ENCODE measurements at places on chromosomes 6 and 20.

DNA sequence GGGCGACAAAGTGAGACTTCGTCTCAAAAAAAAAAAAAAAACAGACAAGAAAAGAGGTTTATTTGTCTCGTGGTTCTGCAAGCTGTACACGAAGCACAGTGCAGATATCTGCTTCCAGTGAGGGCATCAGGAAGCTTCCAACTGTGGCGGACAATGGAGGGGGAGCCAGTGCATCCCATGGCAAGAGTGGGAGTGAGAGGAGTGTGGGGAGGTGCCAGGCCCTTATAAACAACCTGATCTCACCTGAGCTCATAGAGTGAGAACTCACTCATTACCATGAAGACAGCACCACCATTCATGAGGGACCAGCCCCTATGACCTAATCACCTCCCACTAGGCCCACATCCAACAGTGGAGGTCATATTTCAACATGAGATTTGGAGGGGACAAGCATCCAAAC lies 19.5 kb downstream of the RBM24 start:
- DNase-seq = no peak

DNA sequence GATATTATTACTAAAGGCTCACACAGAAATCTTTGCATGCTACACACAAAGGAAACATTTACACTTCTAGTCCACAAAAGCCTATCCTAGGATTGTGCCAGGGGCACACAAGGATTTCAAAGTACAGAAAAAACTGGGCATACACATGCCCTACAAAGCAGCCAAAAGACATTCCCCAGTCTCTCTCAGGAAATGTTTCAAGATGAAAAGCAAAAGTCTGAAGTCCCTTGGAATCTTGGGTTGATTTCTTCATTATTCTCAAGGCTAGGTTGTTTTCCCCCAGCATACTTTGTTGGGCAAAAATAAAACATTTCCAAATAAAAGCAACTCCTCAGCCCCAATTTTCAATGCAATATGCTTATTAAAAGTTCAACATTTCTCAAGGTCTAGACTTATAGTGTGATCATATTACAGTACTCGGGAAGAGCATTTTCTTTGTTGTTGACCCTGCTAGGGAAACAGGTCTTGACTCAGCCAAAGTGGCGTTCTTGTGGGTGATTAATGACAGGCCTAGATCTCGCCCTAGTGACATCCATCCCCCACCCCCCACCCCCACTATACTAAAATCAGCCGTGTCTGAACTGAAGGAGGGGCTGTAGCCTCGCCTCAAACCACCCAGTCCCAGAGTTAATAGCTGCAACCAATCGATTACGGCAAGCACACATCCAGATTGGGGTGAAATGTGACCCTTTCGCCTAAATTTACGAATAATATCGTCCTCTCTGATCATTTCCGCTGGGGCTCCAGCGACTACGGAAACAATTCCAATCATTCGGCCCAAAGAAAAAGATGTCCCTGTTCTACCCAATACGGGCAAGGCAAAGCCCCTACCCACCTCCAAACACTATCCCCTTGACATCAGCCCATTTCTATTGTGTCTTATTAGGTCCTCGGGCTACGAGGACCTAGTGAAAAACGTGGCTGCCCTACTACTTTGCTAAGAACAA lies 1.4 kb downstream of the AKIRIN2 start:
- no peak for DNase-seq

DNA sequence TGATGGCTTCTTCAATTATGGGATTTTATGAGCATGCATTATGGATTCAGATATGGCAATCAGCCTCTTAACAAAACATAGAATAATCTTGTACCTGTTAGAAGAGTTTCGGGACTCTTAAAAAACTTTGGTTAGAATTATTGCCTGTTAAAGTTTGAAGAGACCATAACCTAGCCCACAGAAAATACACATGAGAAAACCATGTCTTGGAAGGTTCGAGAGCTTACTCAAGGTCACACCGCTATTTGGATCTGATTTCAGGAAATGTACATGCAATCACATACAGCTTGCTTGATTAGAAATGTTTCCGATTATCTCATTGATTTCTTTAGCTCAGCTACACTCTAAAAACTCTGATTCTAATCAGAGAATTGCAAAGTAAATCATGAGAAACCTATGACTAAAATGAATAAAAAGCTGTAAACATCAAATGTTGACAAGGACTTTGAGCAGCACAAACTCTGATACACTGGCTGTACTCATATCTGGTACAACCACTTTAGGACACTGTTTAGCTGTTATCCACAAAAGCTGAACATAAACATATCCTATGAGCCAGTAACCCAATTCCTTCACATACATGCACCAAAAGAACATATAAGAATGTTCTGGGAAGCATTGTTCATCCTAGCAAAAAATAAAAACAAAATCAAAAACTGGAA lies 16.3 kb downstream of the STX7 start:
- no peak for DNase-seq

- no peak for DNase-seq
Measured at GRCh38 chr6:167558246-167559177, 233.6 kb downstream of the TTLL2 start.

- no peak for DNase-seq
Measured at GRCh38 chr6:136728976-136729515, 63.2 kb downstream of the MAP3K5 start.

DNA sequence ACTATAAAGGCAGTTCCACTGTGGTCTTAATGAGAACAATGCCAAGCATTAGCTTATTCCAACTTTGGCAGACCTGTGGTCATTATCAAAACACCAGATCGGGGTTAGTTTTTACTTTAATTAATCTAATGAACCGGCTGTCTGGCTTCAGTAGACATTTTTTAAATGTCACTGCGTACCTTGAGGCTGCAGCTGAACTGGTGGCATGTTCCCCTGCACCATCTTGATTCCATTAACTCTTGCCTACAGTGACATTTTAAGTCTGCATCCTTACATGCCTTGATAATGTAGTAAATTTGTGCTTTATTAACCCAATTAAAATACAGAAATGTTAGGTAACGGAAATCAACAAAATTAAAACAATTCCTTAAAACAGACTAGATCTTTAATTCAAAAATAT lies 127.0 kb downstream of the KIF16B start:
- no peak for DNase-seq

- no peak for DNase-seq
Measured at GRCh38 chr20:57243480-57244220, 22.8 kb downstream of the BMP7 start.

GRCh38 chr6:42820512-42821340 lies 38.9 kb downstream of the BICRAL start:
- no peak for DNase-seq

DNA sequence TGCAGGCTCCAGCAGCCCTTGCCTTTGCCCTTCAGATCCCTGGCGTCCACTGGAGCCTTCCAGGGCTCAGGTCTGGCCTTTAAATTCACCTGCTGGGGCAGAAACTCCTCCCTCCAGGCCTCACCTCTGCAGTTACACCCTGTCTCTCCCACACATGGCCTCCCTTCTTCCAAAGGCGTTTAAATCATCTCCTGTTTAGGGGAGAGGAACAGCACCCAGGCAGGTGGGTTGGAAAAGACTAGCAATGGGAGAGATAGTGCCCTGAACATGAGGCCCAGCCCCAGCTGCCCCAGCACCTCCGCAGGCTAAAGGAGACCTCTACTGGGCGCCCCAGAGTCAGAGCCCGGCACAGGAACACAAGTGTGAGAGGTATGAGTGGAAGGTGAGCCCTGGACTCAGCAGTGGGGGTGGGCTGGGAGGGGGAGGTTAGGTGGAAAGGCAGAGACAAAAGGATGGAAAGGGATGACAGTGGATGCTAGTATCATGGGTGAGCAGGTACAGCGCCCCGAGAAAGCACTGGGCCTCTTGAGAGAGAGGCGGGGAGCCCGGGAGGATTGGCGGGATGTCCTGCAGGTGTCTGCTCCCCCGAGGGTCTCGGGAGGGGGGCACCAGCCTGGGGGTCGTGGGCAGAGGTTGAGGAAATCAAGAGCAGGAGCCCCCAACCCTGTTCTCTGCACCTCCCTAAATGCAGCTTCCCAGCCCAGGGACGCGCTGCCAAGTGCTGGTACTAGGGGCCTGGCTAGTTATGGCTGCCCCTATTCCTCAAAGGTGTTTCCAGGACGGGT lies at the start of gene CST9:
Gene CST9, minus strand, starts transcription at position 51 of the 785 bp plus-strand sequence. CDS start 53 bp downstream, outside the sequence.
- DNase-seq = no peak

DNA sequence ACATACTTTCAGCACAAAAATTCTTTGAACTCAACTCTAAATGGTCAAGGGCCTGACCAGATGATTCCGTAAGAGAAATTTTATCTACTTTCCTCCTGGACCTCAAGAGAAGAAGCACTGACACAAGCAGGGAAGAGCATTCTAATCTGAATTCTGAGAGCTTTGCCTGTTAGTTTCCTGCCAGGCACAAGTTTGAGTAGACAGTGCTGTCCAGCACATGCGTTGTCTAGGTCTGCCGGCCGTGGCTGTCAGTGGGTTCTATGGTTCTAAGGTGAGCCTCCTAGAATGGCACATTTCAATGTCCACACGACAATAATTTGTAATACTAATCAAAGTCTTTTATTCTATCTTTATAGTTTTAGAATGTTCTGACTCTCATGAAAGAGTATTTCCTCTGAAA lies 91.9 kb downstream of the RFPL4B start:
- DNase-seq = no peak

DNA sequence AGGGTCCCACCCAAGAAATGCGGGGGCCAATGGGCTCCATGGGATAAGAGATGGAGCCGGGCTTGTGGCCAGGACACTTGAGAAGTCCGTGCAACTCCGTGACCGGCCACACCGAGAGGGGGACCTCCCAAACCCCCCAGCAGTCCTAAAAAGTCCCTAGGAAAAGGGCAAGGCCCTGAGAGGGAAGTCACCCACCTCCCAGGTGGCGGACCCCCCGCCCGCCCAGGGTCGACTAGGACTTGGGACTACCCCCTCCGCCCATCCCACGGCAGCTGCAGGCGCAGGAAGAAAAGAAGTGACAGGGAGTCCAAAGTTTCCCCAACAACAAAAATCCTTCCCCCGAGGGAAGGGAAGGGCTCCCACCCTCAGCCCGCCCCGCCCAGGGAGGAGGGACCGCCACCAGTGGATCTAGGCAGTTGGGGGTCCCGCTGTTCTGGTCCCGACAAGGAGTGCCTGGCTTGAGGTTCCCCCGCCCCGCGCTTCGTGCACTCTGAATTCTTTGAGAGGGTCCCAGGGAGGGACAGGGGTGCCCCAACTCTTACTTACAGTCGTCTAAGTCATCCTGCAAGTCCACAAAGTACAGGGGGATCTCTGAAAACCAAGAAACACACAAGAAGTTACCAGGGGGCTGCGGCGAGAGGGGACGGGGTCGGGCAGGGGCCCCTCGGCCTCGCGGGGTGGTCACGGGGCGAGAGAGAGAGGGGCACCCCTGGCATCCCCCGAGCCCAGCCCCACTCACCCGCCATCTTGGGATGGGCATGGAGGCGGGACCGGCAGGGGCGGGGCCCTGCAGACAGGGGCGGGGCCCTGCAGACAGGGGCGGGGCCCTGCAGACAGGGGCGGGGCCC lies 611 bp upstream of the RAB22A start:
- DNase-seq = no peak

GRCh38 chr6:34055223-34055933 lies 90.5 kb downstream of the GRM4 start:
- peak; percentile 83 for DNase-seq

GRCh38 chr20:58810879-58811250 lies 39.8 kb downstream of the GNAS-AS1 start:
- DNase-seq = no peak

- no peak for DNase-seq
Measured at GRCh38 chr6:40378071-40378724, 209.0 kb downstream of the LRFN2 start.

DNA sequence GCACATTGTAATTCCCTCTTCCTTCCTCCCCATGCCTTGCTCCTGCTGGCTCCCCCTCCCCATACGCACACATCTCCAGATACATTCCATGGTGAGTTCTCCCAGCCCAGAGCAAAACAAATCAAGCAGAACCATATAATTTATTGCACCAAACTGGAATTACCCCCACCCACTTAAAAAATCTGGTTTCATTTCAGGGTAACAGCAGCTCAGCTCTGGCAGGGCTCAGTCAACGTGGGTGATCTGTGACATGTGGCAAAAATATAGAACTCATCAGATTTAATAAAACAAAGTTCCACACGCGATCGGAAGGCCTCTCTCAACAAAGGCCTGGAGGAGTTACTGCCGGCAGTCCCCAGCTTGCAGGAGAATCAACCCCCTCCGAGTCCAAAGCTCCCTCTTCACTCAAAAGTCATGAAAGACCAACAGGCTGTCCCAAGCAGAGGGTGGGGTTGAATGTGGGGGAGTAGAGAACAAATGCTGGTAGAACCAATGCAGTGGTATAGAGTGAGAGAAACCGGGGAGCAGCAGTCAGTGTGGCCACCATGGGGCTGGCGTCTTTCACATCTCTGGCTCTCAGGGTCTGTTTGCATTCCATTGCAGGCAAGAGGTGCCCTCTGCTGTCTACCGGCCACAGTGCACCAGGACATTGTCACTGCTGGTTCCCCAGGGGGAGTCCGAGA lies 323.3 kb upstream of the NT5E start:
- DNase-seq = no peak

DNA sequence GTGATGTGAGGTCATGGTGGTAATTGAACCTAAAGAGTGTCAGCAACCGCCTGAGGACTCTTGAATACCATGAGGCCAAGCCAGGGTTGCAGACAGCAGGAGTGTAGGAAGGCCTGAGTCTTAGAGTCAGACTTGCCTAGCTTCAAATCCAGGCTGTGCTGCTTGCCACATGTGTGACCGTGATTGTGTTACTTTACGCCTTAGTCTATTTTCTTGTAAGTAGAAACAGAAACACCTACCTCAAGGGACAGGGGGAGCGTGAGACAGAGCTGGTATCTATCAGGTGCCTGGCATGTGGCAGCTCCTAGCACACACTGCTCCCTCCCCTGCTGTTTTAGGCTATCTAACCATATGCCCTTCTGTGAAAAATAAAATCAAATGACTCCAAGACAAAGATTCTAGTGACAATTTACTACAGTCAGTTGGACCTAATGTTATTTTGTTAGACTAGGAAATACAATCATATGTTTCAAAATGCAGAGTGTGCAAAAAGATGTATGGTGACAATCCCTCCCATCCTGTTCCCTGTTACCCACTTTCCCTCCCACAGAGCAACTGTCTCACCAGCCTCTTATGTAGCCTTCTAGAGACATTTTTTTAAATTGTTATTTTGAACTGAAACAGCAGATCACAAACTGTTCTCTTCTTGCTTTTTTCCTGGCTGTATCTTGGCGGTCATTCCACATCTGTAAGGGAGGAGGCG lies 21.7 kb downstream of the TAF8 start:
- DNase-seq = no peak

DNA sequence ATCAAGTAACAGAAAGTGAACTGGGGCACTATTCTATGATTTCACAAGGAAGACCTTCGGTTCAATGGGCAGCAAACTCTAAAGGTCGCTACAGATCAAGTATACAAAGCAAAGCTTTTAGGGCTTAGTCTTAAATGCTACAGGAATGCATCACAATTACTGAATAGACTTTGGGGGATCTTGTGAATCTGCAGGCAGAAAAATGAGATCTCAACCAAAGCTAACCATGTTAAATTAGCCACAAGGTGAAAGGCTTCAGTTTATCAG lies 98.0 kb upstream of the TMEM30A start:
- DNase-seq = no peak

- DNase-seq = no peak
Measured at GRCh38 chr20:58109126-58109880, 119.2 kb downstream of the ANKRD60 start.

Measured in D721Med (cell line).